ENCODE measurements at places on chromosomes 7 and 10.

- no peak for DNase-seq
Measured at GRCh38 chr10:113425541-113425951, 127.3 kb upstream of the HABP2 start.

DNA sequence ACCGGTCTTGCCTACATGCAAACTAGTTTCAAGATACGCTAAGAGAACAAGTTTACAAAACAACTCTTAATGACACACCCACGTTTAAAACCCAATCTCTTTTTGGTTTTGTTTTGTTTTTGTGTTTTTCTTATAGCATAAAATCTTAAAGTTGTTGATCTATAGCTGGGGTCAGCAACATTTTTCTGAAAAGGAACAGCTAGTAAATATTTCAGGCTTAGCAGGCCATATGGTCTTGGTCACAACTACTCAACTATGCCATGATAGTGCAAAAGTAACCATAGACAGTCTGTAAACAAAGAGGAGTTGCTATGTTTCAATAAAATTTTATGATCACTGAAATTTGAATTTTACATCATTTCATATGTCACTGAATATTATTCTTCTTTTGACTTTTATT lies 327.4 kb downstream of the AGMO start:
- no peak for DNase-seq

DNA sequence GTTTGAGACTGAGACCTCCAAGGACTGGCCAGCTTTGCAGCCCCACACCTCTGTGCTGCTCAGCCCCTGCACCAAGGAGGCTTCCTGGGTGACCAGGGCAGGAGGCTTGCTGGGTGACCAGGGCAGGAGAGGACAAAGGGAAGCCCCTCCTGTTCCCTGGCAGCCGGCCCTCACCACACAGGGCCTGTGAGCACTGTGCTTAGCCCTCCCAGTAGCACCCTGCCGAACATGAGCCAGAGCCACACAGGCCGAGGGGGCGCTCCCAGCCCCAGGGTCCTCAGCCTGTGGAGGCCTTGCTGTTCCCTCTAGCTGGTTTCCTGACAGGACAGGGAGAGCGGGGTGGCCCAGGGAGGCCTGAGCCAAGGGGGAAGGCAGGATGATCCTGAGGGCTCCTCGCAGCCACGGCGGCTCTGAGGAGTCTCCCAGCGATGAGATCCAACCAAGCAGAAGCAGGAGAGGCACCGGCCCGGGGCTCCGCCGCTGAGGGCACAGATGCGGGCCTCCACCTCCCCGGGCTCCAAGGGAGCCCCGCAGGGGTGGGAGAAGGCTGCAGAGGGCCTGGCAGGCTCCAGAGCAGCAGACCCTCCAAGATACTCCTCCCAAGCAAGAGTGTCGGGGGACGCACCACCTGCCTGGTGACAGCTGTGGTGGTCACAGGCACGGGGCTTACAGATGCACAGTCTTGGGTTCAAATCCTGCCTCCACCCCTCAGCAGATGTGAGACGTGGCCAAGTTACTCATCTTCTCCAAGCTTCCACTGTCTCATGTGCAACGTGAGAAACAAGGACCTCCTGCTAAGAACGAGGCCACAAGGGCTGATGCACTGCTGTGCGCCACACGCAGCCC lies 22.5 kb downstream of the WDR86 start:
- DNase-seq, result no peak

- DNase-seq, result no peak
Measured at GRCh38 chr10:81848514-81848913, 26.5 kb upstream of the NRG3 start.

- no peak for DNase-seq
Measured at GRCh38 chr10:68095153-68095552, 14.1 kb upstream of the MYPN start.

DNA sequence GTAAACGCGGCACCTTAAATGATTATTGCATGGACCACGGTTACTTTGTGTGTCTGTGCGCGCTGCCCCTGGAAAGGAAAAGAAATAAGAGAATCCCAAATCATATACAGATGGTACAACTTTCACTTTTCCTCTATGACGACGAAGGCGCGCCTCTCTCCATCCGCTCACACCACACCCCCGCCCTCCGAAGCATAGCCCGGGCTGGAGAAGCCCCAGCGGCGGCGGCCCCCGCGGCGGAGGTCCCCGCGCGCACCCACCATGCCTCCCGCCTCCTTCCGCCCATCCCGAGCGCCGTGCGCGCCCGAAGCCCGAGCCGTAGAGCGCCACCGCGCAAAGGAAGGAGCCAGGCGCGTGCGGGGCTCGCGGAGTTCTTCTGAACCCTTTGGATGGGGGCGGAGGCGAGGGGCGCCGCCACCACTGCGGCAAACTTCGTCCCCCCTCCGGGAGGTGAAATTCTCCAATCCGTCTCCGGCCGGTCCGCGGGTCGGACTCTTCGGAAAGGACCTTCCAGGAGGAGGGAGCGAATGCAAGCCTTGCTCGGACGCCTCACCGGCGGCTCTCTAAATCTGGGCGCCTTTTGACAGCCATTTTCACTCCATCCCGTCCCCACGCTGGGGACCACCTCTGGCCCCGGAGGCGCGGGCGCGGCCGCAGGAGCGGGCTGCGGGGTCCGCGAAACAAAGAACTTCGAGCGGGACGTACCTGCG lies 588 bp downstream of the GLI3 start:
- DNase-seq, result no peak

All from cortex of kidney (tissue), 1 donor.